Activated naive CD4-positive, alpha-beta T cell treated with anti-CD3 and anti-CD28 coated beads, Interleukin-2, amount 10 ng/mL, durations not matched to agents 7 days and 5 days (primary cell): ENCODE measurements at places on chromosomes 4 and X.

GRCh38 chr4:38568768-38569167, 95.2 kb upstream of the KLF3 start:
- no peaks in the 10 kb centered on the region for H3K36me3 ChIP-seq
- no peak for DNase-seq
- H3K27me3 ChIP-seq: peaks cover 8% of the 10 kb centered on the region
- H3K27ac ChIP-seq: no peak overlapping the region

- no peak overlapping the region for H3K4me3 ChIP-seq
- no peaks in the 10 kb centered on the region for H3K4me1 ChIP-seq
- H3K36me3 ChIP-seq: no peaks in the 10 kb centered on the region
- no peak for DNase-seq
- H3K27me3 ChIP-seq: no peaks in the 10 kb centered on the region
- H3K27ac ChIP-seq: no peak overlapping the region
These were observed 63.6 kb downstream of the PDLIM5 start for GRCh38 chr4:94515365-94515764.

- peaks cover 18% of the 10 kb centered on the region for H3K36me3 ChIP-seq
- no peaks in the 10 kb centered on the region for H3K27me3 ChIP-seq
- peaks cover 81% of the 10 kb centered on the region for H3K4me1 ChIP-seq
- H3K27ac ChIP-seq: peak overlapping the region; percentile 99
- peak; percentile 87 for DNase-seq
These were observed 4.7 kb upstream of the S100P start for GRCh38 chr4:6688879-6689505.

GRCh38 chr4:25320773-25321172, 8.2 kb downstream of the ZCCHC4 start:
- no peaks in the 10 kb centered on the region for H3K27me3 ChIP-seq
- DNase-seq: no peak
- H3K4me3 ChIP-seq: no peak overlapping the region
- peak overlapping the region; percentile 29 for H3K27ac ChIP-seq
- H3K4me1 ChIP-seq: peaks cover 17% of the 10 kb centered on the region

- H3K27me3 ChIP-seq: no peaks in the 10 kb centered on the region
- no peak for DNase-seq
- no peak overlapping the region for H3K4me3 ChIP-seq
- H3K27ac ChIP-seq: no peak overlapping the region
- H3K36me3 ChIP-seq: no peaks in the 10 kb centered on the region
These were observed 52.1 kb downstream of the CFAP299 start for GRCh38 chr4:80387390-80388283.

- peaks cover 17% of the 10 kb centered on the region for H3K27me3 ChIP-seq
- no peak overlapping the region for H3K4me3 ChIP-seq
- no peak for DNase-seq
- no peak overlapping the region for H3K27ac ChIP-seq
- no peaks in the 10 kb centered on the region for H3K36me3 ChIP-seq
- no peaks in the 10 kb centered on the region for H3K4me1 ChIP-seq
These were observed 2.7 kb downstream of the PPARGC1A start for GRCh38 chr4:23887173-23887572.

- H3K4me3 ChIP-seq: no peak overlapping the region
- no peak for DNase-seq
- no peaks in the 10 kb centered on the region for H3K27me3 ChIP-seq
- no peaks in the 10 kb centered on the region for H3K4me1 ChIP-seq
These were observed 105.6 kb downstream of the CBLL2 start for GRCh38 chrX:22378296-22378695.
